ENCODE measurements at places on chromosomes 11 and 22. TPM values are rescaled to one million over a fixed set of nuclear protein-coding genes. Genes with fewer than 3 reads are reported as not detected.

GRCh38 chr11:13984616-13985450 lies 22.3 kb downstream of the SPON1 start:
- H3K4me1 ChIP-seq = no peaks in the 10 kb centered on the region
- no peaks in the 10 kb centered on the region for H3K27me3 ChIP-seq
- no peak for DNase-seq
- no peaks in the 10 kb centered on the region for H3K36me3 ChIP-seq
- H3K4me3 ChIP-seq = no peak overlapping the region

GRCh38 chr11:46342239-46342638 lies 5.0 kb upstream of the DGKZ start:
- H3K4me1 ChIP-seq = peaks cover 77% of the 10 kb centered on the region
- DNase-seq = peak; percentile 58
- no peaks in the 10 kb centered on the region for H3K27me3 ChIP-seq
- peaks cover 2% of the 10 kb centered on the region for H3K36me3 ChIP-seq
- H3K4me3 ChIP-seq = no peak overlapping the region
- peak overlapping the region; percentile 61 for H3K27ac ChIP-seq

Gene XBP1
- 108 TPM for total RNA-seq

GRCh38 chr22:49066619-49067018 lies 761.1 kb downstream of the BRD1 start:
- H3K36me3 ChIP-seq = no peaks in the 10 kb centered on the region
- H3K4me3 ChIP-seq = no peak overlapping the region
- H3K27me3 ChIP-seq = peaks cover 4% of the 10 kb centered on the region
- no peak overlapping the region for H3K27ac ChIP-seq
- H3K4me1 ChIP-seq = no peaks in the 10 kb centered on the region

- H3K27ac ChIP-seq = no peak overlapping the region
- H3K4me1 ChIP-seq = no peaks in the 10 kb centered on the region
- H3K27me3 ChIP-seq = peaks cover 13% of the 10 kb centered on the region
These were observed 179.3 kb upstream of the B3GAT1 start for GRCh38 chr11:134591338-134591737.

- H3K27ac ChIP-seq = no peak overlapping the region
- DNase-seq = peak; percentile 75
- H3K36me3 ChIP-seq = no peaks in the 10 kb centered on the region
- H3K4me3 ChIP-seq = peak overlapping the region; percentile 81
- peaks cover 39% of the 10 kb centered on the region for H3K27me3 ChIP-seq
These were observed 1.9 kb upstream of the ADM start for GRCh38 chr11:10302744-10303557.

Measured in activated naive CD4-positive, alpha-beta T cell treated with anti-CD3 and anti-CD28 coated beads for 36 hours (primary cell).